ENCODE measurements at places on chromosomes 2 and 18.

DNA sequence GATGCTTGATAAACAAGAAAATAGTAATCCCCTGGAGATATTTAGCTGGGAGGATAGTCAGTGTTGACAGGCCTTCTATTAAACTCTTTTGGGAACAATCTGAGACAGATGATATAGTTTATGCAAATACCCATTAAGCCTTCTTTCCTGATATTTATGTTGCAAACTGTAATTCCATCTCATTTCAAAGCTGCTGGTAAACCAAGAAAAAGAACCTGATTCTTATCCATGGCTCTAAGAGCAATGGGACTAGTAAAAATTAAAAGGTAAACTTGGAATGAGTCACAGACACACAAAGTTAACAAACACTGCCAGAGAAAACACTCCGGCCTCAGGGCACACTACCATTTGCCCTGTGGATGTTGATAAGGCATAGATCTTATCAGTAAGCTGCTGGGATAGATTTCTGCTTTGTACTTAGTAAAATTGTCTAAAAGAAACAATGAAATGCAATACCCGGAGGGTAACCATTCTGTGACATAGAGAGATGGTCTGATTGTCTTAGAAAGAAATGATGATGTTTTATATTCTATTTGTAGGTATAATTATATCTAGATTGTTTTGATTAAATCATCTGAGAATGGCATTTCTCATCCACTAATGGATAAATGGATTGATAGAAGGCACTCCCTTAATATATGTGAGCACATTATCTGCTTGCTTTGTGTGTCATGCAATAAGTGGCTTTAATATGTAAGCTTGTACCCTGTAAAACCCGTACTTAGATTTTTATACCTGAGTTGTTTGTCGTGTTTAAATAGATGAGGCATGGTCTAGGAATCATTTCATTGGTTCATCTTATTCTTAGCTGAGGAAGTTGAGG lies 13.2 kb downstream of the GALR1 start:
- DNase-seq: no peak

DNA sequence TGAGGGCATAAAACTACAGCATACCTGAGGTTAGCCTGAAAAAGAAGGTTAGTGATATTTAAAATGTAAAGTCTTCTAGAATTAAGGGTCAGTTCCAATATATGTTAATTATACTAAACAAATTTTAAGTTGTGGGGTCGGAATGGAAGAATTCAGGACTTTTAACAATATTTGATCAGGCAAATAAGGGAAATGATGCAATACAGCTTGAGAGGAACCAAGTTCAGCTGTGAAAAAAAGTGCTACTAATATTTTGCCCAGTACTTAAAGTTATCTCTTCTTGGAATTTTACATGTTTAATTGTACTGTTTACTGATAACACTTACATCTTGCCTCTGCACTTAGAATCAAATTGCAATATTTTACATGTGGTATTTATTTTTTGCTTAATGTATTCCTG lies 345.5 kb upstream of the CWC22 start:
- DNase-seq: no peak

DNA sequence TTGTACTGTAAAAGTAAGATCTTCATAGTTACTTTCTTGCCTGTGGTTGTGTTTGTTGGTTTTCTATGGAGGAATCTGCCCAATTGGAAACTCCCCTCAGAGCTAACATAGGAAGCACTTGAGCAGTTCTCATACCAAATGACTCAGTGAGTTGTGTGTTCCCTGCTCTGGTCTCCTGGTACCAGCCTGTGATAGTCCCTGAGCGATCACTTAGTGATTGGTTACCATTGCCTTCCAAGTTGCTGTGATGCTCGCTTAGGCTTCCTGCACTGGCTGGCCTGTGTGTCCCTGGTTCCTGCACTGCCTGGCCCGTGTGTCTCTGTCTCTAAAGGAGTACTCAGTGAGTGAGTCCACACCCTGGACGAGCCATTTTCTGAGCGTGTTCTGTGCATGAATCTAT lies 133.0 kb downstream of the MAP4K4 start:
- no peak for DNase-seq

GRCh38 chr2:72515696-72516095 lies 310.1 kb downstream of the EXOC6B start:
- no peak for DNase-seq

- no peak for DNase-seq
Measured at GRCh38 chr18:25734336-25734735, 356.1 kb downstream of the SS18 start.
